ENCODE measurements at places on chromosomes 7 and 10.

DNA sequence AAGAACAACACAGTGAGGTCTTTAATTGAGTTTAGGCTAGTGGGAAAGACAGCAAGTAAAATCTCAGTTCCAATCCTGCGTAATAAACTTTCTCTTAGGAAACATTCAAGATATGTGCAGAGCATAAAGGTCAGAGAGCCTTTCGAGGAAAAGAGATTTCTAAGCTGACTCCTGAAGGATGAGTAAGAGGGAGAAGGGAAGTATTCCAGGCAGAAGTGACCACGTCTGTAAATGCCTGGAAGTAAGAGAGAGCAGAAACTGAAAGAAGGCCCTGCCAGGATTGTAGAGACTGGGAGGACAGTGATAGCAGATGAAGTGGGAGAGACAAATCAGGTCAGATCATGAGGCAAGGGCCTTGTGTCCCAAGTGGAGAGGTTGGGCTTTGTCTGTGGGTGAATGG lies 41.8 kb downstream of the PNLIPRP3 start:
- peak; percentile 55 for DNase-seq

DNA sequence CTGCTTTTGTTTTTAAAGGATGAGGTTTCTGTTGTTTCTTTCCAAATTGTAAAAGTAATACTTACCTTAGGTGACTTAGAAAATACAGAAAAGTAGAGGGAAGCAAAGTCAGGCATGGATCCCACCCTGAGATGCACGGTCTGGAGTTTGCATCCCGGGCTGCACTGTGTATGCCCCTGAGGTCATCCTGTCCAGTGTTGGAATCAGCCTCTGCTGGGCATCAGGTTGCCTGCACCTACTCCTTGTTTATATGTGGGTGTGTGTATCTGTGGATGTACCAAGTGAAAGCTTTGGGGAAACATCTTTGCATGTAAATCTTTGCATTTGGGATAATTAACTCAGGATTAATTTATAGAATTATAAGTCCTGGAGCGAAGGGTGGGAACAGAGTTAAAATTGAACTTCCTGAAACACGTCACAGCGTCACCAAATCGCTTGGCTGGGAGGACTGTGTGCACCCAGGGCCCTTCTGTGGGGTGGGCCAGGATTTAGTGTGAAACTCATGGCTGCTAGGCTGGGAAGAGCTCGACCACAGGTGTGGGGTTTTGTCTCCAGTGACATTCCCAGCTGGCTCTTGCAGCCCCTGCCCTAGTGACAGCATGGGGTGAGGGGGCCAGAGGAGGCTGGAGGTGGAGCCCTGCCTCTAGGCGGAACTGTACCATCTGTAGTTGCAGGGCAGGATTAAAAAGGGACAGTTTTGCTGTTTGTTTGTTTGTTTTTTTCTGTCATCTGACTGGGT lies 27.9 kb downstream of the GTF2IRD1 start:
- DNase-seq = no peak

GRCh38 chr10:126315494-126316177 lies 72.6 kb downstream of the ADAM12 start:
- DNase-seq = no peak

- no peak for DNase-seq
Measured at GRCh38 chr7:135825406-135825805, 76.8 kb upstream of the FAM180A start.

- peak; percentile 58 for DNase-seq
Measured at GRCh38 chr7:38311329-38311937, 38.0 kb upstream of the TARP start.

- DNase-seq = no peak
Measured at GRCh38 chr10:11446864-11447263, 164.6 kb downstream of the USP6NL start.

DNA sequence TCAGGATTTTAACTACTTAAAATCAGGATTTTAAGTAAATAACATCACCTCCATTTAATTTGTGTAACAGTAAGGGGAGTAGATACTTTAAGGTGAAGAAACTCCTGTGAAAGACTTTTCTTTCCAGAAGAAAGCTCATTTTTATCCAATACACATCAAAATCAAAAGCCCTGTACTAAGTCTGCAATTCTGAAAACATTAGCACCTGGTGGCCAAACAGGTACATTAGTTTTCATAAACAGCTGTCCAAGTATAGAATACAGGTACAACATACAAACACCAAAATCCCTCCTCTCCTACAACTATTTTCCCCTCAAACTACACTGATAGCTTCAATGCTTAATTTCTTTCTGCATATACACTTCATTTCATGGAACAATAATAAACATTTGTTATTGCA lies 22.9 kb downstream of the FAM3C start:
- no peak for DNase-seq

- DNase-seq = peak; percentile 25
Measured at GRCh38 chr7:17660116-17660515, 280.2 kb downstream of the SNX13 start.

DNA sequence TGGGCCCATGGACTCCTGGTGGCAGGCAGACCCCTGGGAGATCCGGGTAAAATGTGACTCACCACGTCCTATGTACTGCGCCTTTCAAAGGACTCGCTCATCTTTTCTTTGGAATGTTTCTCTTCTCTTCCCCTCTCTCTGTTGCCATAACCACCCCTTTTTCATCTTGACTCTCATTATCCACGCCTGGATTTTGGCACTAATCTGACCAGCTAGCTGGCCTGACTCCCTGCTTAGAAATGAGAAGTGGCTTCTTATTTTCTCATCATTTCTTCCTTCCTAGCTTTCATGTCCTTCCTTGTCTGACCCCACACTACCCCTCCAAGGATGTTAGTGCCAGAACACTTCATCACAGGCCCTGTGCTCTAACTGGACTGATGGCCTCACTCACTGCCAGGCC lies 98.0 kb upstream of the FAM171A1 start:
- no peak for DNase-seq

- DNase-seq = peak; percentile 35
Measured at GRCh38 chr10:102419269-102420180, 940 bp upstream of the PSD start.

DNA sequence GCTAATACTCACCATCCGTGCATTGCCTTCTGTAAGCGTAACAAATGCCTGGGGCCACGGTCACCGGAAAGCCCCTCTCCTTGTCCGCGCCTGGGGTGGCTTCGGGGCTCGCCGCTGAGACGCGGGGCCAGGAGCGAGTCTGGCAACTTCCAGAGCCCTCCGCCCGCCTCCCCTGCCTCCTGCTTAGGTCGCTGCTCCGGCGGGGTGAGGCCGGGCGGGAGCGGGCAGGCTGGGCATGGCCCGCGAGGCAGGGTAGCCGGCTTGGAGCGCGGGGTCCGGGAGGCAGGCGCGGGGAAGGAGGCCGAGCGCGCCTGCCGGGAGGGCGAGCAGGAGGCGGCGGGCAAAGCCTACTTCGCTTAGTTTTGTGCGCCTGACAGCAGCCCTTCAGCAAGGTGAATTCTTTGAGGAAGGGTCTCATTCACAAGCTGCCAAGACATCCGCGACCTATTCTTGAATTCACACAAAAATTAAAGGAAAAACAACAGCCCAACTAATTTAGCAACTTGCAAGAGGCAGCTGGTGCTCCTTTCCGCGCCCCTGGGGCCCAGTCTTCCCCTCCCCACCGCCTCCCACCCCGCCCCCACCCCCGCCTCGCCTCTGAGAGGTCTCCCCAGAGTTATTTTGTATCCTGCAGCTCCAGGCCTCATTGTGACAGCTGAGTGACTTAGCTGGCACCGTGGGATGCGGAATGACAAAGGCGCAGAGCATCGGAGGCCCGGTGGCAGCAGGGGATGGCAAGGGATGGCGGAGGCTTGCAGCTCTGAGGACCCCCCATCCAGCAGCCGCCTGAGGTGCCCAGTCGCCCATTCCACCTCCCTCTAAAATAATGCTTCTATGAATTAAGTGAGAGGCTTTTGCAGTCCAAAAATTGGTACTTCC lies 12.8 kb upstream of the KAT6B start:
- no peak for DNase-seq

DNA sequence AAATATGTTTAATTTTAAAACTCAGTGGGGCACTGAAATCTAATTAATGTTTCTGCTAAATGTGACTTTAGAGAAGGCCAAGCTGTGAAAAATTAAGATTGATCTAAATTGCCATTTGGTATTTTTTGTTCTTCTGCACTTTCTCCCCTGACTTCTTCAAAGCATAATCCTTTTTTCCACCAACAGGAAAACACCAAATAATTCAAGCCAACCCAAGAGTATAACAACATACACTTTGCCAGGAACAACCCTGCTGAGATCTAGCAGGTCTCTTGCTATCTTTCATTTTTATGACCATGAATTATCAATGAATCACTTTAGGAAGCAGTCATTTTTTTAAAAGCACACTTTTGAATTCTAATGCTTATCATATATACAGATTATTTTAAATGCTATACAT lies 100.1 kb downstream of the USP6NL start:
- DNase-seq = no peak

DNA sequence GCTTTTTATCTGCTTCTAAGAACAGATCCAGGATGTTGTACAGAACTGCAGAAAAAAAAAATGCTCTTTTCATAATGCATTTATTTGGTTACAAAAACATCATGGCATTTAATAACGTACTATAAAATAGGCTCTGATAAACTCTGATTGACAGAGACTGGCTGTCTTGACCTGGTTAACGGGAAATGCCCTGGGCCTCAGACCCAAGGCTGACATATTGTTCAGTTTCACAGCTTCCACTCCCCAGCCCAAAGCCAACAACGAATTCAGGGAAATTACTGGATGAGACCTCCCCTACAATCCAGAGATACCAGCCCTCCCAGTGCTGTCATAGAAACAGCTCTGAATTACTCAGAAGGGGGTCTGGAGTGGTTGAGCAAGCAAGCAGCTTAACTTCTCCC lies 260.1 kb downstream of the CREB5 start:
- DNase-seq = no peak

- DNase-seq = no peak
Measured at GRCh38 chr7:44958645-44959344, 20.0 kb downstream of the MYO1G start.

GRCh38 chr10:8927705-8928104 lies 873.2 kb downstream of the GATA3 start:
- no peak for DNase-seq

GRCh38 chr10:100696477-100696901 lies 48.9 kb upstream of the PAX2 start:
- peak; percentile 82 for DNase-seq

DNA sequence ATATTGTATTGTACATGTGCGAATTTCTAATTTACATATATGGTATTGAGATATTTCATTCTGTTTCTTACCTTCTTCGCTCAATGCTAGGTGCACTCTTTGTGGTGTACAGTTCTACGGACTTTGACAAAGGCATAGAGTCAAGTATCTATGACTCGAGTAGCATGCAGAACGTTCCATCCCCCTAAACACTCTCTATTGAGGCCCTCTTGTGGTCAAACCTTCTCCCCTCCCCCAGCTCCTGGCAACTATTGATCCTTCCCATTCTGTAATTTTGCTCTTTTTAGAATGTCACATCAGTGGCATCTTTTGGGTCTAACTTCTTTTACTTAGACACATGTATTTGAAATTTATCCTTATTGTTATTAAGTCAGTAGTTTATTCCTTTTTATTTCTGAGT lies 30.7 kb upstream of the GDF10 start:
- no peak for DNase-seq

- DNase-seq = no peak
Measured at GRCh38 chr10:44985175-44985681, 6.6 kb upstream of the DEPP1 start.

DNA sequence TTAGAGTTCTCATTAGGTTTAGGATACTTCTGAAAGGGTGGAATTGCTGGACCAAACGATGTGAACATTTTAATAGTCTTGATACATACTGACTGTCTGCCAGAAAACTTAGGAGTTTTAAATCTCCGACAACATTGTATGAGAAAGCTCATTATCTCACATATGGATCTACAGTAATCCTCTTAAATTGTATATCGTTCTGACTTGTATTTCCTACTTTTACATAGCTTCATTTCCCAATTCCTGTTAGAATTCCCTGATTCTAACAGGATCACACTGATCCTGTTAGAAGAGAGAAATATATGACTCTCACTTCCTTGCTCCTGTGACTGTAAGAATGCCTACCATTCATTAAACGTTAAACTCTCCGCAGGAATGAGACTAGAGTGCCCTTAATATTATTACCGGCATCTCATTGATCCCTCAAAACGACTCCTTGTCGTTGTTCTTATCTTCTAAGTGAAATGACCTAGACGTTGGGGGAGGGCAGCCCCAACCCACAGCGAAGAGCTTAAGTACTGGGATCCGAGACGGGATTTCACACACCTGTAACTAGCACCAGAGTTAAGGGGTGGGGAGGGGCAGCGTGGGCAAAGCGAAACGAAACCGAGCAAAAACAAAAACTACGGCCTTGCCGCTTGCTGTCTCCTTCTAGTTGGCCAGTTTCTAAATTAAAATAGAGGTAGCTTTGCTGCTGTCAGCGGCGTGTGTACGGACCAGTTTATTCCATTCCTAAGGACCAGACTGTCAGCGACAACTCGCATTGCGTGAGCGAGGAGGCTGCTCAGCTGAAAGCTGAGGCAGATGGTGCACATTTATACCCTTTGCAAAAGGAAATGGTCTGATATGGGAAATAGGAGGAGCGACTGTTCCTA lies 678 bp upstream of the TMEM106B start:
- peak; percentile 65 for DNase-seq

DNA sequence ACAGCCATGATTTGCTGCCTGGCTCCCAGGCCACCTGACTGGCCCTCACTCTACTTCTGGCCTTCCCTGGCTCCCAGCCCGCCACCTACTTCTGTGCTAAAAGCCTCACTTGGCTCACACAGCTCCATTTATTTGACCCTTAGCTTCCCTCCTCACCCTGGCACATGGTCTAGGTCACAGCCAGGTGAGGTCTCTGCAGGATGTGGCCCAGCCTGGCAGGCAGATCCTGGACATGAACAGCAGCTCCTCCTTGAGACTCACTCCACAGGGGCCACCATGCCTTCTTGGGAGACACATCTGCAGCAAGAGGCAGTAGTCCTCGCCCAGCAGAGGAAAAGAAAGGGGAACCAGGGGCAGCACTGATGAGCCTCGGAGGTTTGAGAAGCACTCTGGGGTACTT lies 64.6 kb downstream of the GRID1 start:
- DNase-seq = no peak

DNA sequence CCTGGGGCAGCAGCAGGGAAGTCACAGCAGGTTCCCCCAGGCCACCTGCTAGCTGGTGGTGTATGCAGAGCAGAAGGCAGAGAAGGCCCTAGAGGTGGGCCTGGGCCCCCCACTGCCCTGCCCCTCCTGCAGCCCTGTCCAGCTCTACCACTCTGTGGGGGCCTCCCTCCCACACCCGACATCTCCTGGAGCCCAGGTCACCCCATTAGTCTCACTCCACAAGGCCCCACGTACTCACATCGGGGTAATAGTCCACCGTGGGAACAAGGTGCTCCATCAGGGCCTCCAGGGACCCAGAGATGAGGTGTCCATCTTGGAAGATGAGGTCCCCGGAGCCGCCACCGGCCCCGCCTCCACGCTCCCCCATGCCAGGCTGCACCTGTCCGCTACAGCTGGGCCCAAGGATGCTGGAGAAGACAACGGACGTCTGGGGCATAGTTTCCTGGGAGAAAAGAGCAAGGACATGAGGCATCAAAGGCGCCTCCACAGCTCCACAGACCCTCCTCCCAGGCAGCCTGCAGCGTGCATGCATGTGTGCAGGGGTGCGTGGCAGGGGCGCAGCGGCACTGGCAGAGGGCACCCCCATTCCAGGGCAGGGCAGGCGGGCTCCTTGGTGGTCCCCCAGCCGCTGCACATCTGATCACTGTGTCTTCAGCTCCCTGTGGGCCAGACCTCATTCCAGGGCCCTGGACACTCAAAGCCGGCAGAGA lies 61.0 kb downstream of the RASGEF1A start:
- DNase-seq = no peak

GRCh38 chr7:42183547-42183946 lies 53.5 kb downstream of the GLI3 start:
- no peak for DNase-seq

GRCh38 chr10:88707429-88708155 lies 1.5 kb downstream of the LIPK start:
- DNase-seq = peak; percentile 87

GRCh38 chr7:91181949-91182348 lies 82.3 kb upstream of the FZD1 start:
- no peak for DNase-seq

All from kidney tubule cell (primary cell).